ENCODE measurements at places on chromosomes 13 and 19.

GRCh38 chr19:37160153-37160552 lies 12.3 kb downstream of the ZNF585A start:
- no peak for DNase-seq

DNA sequence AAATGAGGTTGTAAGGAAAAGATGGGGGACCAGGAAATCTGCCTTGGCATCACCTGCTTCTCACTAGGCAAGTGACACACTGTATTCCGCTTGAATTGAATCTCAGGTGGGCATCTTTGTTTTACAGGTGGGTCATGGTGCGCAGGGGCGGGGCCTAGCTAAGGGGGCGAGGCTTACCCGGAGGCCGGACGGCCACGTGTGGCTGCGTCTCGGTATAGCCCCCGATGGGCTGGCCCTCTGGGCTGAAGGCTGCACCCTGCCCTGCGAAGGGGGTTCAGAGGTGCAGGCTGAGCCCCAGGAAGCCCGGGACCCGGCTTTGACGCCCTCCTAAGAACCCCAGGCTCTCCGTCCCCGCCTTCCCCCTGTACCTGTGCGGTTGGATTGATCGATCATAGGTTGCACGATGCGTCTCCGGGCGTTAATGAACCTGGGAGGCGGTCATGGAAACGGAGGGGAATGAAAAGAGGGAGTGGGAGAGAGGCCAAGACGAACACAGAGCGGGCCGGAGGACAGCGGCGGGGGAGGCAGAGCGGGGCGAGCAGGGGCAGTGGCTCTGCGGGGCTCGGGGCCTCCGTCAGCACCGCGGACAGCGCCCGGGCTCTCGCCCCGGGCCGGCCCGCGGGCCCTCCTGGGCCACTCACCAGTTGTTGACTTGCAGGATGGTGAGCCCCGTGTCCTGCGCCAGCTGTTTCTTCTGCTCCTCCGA lies 12.5 kb downstream of the MEIS3 start:
- DNase-seq, result peak; percentile 59

DNA sequence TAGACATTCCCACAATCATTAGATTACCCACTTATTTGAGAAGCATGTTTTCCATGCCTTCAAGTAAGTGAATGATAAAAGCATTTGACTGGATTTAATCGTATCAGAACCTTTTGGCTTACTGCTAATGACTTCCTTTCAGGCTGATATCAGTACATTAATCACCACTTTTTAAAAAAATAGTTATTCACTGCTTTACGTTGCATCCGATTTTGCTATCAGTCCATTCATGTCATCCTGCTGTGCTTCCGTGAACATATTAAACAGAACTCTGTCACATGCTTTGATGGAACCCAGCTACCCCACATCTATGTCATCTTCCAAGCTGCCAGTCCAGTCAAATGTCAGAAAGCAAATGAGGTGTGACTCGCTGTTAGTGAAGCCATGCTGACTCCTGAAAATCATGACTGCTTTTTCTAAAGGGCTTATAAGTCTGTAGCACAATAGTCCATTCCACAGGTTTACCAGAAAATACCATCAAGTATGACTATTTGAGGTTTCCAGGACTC lies 440.9 kb downstream of the IRS2 start:
- DNase-seq, result no peak

- DNase-seq, result no peak
Measured at GRCh38 chr19:45103156-45103507, 10.2 kb downstream of the PPP1R37 start.

GRCh38 chr13:98317573-98318171 lies 140.6 kb upstream of the RNF113B start:
- DNase-seq, result no peak

GRCh38 chr13:32150794-32151193 lies 119.2 kb downstream of the FRY start:
- DNase-seq, result no peak

DNA sequence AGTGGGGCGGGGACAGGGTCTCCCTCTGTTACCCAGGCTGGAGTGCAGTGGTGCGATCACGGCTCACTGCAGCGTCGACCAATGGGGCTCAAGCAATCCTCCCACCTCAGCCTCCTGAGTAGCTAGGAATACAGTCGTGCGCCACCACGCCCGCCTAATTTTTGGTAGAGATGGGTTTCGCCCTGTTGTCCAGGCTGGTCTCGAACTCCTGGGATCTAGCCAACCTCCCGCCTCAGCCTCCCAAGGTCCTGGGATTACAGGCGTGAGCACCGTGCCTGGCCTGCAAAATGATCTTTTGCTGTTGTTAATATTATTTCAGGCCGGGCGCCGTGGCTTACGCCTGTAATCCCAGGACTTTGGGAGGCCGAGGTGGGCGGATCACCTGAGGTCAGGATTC lies 621 bp upstream of the TGDS start:
- no peak for DNase-seq

DNA sequence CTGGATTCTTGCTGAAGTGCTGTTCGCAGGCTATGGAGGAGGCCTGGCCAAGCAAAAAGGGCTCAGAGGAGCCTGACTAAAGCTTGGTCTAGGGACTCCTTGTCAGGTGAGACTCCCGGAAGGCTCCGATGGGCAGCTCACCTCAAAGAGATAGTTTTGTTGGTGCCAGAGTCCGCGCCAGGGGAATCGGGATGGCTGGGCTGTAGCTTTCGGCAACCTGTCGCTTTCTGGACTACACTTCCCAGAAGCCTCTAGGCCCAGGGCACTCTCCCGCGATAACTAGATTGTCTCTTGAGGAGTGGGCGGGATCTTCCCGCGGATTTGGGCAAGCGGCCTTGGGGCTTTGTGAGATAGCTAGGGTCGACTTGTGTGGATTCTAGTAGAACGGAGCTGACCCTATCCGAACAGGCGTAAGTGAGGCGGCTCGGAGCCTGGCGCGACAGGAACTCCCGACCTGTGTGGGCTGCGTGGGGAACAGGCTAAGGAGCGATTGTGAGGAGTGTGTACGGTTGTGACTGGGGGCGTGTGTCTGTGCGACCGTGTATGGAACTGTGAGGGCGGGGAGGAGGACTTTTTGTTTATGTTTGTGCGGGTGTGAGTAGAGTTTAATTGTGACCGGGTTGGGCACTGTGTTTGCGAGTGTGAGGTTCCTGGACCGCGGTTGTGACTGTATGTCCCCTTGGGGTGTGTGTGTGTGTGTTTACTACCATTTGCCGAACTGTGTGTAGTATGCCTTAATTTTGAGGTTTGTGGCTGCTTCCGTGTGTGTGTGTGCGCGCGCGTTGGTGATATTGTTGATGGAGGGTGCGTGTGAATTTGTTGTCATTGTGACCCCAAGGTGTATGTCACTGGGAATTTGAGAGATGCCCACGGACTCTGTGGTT lies at the start of gene ZNF345:
TSS of gene ZNF345 (plus strand) at position 318 of the 884 bp plus-strand sequence. CDS start 25,955 bp downstream, outside the sequence.
- peak; percentile 99 for DNase-seq

- peak; percentile 27 for DNase-seq
Measured at GRCh38 chr19:32674153-32674930, 638 bp downstream of the ANKRD27 start.

GRCh38 chr13:106917673-106918556 lies 350.0 kb upstream of the ARGLU1 start:
- DNase-seq, result peak; percentile 99

DNA sequence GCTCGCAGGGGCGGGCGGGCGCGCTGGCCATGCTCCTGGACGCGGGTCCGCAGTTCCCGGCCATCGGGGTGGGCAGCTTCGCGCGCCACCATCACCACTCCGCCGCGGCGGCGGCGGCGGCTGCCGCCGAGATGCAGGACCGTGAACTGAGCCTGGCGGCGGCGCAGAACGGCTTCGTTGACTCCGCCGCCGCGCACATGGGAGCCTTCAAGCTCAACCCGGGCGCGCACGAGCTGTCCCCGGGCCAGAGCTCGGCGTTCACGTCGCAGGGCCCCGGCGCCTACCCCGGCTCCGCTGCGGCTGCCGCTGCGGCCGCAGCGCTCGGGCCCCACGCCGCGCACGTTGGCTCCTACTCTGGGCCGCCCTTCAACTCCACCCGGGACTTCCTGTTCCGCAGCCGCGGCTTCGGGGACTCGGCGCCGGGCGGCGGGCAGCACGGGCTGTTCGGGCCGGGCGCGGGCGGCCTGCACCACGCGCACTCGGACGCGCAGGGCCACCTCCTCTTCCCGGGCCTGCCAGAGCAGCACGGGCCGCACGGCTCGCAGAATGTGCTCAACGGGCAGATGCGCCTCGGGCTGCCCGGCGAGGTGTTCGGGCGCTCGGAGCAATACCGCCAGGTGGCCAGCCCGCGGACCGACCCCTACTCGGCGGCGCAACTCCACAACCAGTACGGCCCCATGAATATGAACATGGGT lies 599 bp downstream of the ZIC2 start:
- peak; percentile 80 for DNase-seq

GRCh38 chr19:19652482-19653295 lies 9.2 kb upstream of the GMIP start:
- DNase-seq, result no peak
